ENCODE measurements at places on chromosomes 1 and 21.

DNA sequence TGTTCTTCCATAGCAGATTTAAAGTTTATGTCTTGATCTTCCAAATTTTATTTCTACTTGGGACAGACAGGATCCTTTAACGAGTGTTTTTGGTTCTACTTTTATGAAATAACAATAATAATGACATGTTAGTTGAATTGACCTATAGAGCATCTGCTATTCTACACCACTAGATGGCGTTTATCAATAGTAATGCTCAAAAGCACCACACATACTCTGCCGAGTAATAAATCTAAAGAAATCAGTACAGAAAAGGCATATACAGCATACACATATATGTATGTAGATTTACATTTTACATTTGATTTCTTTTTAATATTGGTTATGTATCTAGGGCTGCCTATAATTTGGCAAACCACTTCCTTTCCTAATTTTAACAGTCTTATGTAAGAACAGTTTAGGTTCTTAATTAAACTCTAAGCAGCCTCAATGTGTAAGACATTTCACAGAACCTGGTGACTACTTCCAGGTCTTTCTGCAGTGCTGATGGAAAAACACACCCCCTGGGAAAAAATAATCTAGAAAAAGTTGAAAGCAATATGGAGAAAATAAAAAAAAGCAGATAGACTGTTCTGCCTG, 5.9 kb upstream of the SIPA1L2 start:
- peaks cover 2% of the 10 kb centered on the region for H3K4me1 ChIP-seq
- H3K36me3 ChIP-seq, result no peaks in the 10 kb centered on the region
- no peaks in the 10 kb centered on the region for H3K27me3 ChIP-seq
- H3K27ac ChIP-seq, result no peak overlapping the region
- no peak overlapping the region for H3K4me3 ChIP-seq

DNA sequence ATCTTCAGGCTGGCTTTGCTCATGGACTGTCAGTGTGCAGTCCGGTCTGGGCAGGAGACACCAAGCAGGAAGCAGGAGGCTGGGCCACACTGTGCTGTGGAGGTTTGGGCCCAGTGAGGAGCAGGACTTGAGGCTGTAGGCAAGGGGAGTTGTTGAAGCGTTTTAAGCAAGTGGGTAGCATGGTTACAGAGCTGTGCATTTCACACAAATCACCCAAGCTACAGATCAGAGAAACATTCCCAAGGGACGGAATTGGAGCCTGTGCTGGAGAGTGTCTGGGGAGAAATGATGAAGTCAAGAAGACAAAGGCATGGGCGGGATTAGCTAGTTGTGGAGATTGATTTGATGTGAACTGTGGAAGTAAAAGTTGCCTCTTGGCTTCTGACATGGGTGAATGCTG, 60.9 kb downstream of the KIF21B start:
- no peak for DNase-seq

- no peak overlapping the region for H3K27ac ChIP-seq
- no peaks in the 10 kb centered on the region for H3K27me3 ChIP-seq
- no peaks in the 10 kb centered on the region for H3K36me3 ChIP-seq
- DNase-seq, result no peak
- H3K4me3 ChIP-seq, result no peak overlapping the region
- H3K4me1 ChIP-seq, result no peaks in the 10 kb centered on the region
Measured at GRCh38 chr1:230631477-230631876, 10.8 kb upstream of the COG2 start.

DNA sequence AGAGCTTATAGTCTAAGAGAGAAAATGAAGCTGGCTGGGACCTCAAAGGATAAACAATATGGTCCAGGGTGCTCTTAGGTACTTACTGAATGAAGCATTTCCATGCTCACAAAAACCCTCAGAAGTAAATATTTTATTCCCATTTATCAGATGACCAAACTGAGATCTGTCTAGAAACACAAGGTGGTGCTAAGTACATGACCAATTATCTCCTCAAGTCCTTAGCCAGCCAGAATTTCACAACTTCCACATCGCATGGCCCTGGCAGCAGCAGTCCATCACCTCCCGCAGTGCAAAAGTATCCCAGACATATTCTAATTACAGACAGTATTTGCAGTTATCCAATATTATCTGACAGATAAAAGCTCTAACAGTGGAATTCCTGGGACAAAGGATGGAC, 321.7 kb upstream of the PROX1 start:
- H3K4me3 ChIP-seq, result no peak overlapping the region
- no peak for DNase-seq
- no peaks in the 10 kb centered on the region for H3K27me3 ChIP-seq
- no peaks in the 10 kb centered on the region for H3K36me3 ChIP-seq
- peaks cover 13% of the 10 kb centered on the region for H3K4me1 ChIP-seq

DNA sequence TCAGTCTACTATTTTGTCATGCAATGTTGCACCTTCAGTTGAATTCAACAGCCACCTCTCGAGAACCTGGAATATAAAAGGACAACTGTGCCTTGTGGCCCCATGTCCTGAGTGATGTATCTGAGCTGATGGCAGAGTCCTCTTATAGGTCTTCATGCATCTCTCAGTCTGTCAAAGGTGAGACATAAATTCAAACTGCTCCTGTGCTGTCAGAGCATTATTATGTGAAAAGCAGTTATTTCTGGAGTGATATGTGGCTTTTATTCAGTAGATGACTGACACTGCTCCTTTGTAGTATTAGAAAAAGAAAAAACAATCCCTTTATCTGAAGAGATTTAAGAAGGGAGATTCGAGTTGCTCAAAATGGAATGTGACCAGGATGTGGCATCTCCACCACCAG, 8.4 kb downstream of the S100A10 start:
- no peak for DNase-seq
- H3K36me3 ChIP-seq, result peaks cover 44% of the 10 kb centered on the region
- peaks cover 42% of the 10 kb centered on the region for H3K4me1 ChIP-seq
- no peak overlapping the region for H3K27ac ChIP-seq
- no peak overlapping the region for H3K4me3 ChIP-seq

- H3K36me3 ChIP-seq, result no peaks in the 10 kb centered on the region
- H3K4me3 ChIP-seq, result no peak overlapping the region
- no peak overlapping the region for H3K27ac ChIP-seq
- H3K4me1 ChIP-seq, result no peaks in the 10 kb centered on the region
- no peaks in the 10 kb centered on the region for H3K27me3 ChIP-seq
Measured at GRCh38 chr1:60958001-60958400, 124.4 kb upstream of the NFIA start.

- H3K36me3 ChIP-seq, result no peaks in the 10 kb centered on the region
- H3K4me3 ChIP-seq, result no peak overlapping the region
- no peak for DNase-seq
- H3K27ac ChIP-seq, result no peak overlapping the region
Measured at GRCh38 chr1:227987181-227987580, 19.6 kb upstream of the WNT3A start.
